ENCODE measurements at places on chromosomes 2 and 18.

- no peak for DNase-seq
These were observed 1399.6 kb upstream of the ZEB2 start for GRCh38 chr2:145919477-145919876.

DNA sequence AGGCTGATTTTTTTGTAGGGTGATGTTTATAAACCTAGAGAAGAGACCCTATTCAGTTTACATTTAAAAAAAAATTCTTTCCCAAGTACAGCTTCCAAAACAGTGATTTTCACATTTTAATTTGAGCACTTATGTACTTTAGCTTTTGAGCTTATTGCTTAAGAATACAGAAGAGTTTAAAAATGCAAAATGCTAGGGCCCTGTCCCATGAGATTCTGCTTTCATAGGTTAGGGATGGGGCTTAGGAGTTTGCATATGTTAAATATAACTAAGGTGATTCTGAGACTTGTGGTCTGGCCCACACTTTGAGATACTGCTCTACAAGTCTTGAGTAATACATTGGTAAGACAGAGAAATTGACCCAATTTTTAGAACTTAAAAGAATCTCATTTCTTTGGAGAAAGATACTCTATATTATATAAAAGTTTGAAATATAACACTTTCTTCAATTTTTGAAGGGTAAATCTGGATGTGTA is 137.3 kb upstream of the CWC22 start:
- no peak for DNase-seq

GRCh38 chr2:215870986-215871385 is 142.4 kb downstream of the MREG start:
- no peak for DNase-seq

GRCh38 chr2:38115216-38116032 is 39.5 kb upstream of the CYP1B1 start:
- DNase-seq = no peak

DNA sequence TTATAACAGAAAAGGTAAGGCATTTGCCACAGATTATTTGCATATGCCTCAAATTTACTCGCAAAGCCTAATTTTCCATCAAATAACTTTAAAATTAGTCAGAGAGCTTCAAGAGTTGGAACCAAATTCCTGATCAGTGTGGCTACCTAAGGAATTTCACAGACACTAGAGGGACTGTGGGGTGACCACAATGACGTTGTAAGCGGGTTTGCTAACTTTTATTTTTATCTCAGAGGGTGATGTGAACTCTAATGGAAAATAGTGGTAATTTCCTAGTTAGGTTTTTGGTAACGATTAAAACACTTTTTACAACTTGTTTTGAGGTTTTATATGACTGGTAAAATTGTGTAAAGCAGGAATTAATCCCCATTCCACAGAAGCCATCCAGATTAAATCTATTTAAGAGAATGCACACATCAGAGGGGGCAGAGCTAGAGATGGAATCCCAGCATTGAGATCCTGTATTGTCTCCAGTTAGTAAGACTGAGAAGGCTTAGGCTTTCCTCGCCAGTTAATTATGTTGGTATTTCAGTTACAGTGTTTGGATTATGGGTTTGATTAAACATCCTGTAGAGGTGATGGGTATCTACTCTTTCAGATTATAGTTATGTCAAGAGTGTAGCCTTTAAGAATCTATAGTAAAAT is 129.0 kb downstream of the GPD2 start:
- DNase-seq = peak; percentile 43

GRCh38 chr2:129233751-129234406 is 745.6 kb upstream of the RAB6C start:
- no peak for DNase-seq

GRCh38 chr18:78878335-78878734 is 101.3 kb upstream of the SALL3 start:
- DNase-seq = no peak

DNA sequence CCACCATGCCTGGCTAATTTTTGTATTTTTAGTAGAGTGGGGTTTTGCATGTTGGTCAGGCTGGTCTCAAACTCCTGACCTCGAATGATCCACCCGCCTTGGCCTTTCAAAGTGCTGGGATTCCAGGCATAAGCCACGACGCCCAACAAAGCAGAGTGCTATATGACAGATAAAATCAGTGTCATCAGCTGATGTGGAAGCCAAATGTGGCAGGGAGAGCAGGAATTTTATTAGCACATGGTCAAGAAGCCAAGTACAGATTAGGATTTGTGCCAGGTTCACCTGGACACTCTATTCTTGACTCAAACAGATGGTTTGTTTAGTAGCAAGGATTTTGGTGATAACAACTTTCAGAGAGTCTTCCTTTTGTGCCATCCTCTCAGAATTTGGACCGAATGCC is 62.7 kb downstream of the LCLAT1 start:
- no peak for DNase-seq

GRCh38 chr2:36407413-36407812 is 51.8 kb downstream of the CRIM1 start:
- no peak for DNase-seq

GRCh38 chr2:172215172-172215935 is 112.7 kb upstream of the DLX2 start:
- no peak for DNase-seq
